RPMI7951 (cell line): ENCODE measurements at places on chromosomes 4 and X.

DNA sequence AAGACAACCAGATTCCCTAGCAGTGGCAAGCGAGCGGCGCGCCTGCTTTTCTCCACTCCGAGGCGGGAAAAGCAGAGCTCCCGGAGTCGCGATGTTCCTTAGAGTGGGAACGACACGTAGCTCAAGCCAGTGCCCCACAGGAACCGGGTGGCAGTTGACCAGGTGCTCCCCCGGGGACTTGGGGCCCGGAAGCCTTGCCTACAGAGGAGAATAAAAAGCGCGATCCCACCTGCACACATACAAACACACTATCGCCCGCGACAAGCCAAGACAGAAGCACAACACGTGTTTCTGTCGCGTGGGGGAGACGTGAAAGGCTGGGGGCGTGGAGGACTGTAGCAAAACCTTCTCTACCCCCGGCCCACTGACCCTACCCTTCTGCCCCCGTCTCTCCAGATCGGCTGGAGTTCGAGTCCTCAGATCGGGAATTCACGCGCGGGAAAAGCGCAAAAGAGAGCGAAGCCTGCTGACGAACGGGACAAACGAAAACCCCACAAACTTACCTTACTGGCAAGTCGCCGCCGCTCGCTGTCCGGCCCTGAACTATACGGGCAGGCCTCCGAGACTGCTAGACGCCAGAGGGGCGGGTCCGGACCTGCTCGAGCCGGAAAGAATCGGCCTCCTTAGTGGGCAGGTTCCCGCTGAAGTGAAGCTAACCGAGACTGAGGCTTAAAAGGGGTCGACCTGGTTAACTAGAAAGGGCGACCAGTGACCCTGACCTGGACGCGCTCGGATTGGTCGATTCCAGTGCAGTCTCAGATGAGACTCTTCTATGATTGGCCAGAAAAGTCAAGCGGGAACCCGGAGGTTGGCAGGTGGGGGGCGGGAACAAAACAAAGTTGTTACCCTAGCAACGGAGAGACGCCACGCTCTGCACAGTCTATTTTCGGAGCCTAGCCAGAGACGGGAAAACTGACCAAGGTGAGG lies at the start of the genes DNAAF6 and NUP62CL:
Gene DNAAF6 (plus strand): TSS at position 842 of the 927 bp plus-strand sequence. CDS start 6,265 bp downstream, outside the sequence.
Gene NUP62CL (minus strand): TSS at position 664 of the 927 bp plus-strand sequence. CDS start 31,287 bp downstream, outside the sequence.
- no peak for DNase-seq

GRCh38 chr4:80926446-80926845 lies 104.1 kb upstream of the BMP3 start:
- no peak for DNase-seq

DNA sequence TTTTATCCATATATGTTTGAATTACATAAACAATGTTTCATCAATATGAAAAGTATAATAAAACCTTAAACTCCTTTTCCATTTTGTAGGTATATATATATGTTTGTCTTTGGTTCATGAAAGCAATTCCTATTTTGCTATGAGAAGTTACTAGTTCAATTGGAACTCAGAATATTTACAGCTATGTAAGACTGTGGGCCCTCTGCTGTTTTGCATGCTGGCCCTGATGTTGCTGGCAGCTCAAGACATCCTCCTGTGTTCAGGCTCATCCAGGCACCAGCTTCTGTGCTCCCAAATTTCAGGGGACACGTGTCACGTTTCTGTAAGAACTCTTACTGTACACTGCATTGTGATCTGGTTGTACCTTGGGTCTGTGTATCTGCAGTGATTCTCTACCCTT lies 38.7 kb upstream of the OTUD4 start:
- no peak for DNase-seq

- no peak for DNase-seq
These were observed 7.9 kb downstream of the PDLIM5 start for GRCh38 chr4:94459462-94460161.

GRCh38 chr4:148061795-148062194 lies 329.9 kb downstream of the ARHGAP10 start:
- DNase-seq, result no peak

- peak; percentile 51 for DNase-seq
These were observed 91.9 kb upstream of the MAPK10 start for GRCh38 chr4:86451560-86452330.
